DMS79 treated with DMSO at 0.1 percent for 48 hours (cell line): ENCODE measurements at places on chromosomes 3 and 15.

DNA sequence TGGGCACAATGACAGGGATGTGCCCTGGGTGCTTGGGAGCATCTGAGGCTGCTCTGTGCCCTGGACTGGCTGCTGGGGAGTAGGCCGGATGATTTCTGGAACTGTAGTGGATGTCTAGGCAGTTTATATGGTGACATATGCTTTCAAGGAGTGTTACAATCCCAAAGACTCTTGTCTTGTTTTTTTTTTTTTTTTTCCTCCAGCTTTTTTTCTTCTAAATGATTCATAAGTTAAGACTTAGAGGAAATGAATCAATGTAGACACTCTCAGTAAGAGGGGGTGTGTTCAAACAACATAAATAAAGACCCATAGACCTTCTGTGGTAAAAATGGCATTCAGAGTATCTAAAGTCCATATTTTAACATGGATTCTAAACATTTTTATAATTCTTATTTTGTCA, 706.1 kb upstream of the GOLIM4 start:
- DNase-seq: no peak

- no peak for DNase-seq
Measured at GRCh38 chr3:196726788-196727675, 12.6 kb upstream of the PAK2 start.

DNA sequence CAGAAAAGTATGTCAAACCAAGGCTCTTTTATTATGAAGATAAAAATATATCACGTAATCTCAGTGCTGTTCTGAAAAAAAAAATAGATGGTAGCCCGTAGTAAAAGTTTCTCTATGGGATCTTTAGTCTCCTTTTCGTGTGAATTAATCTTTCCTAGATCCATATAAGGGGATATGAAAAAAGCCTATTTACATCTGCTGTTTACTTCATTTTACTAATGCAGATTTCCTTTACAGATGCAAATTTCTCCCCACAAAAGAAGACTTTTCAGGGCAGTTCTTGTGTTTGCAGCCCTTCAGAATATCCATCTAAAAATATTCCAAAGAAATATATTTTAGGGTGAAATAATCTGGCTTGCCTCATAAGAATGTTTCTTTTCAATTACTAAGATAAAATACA, 1291.7 kb downstream of the ROBO1 start:
- DNase-seq: no peak

DNA sequence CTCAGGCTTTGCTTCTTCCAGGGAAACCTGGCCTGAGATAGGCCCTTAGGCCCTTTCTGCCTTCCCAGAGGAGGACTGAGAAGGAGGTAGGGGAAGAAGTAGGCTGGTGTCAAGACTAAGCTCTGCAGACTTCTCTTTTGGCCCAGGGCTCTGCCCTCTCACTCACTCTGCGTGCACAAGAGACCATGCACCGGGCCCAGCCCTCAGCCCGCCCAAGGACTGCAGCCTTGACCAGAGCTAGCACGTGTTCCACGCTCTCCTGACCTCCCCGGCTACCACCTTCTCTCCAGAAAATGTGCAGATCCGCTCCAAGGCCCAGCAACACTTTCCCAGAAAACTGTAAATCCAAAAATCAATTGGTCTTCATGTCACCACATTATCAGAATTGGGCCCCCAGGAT, 59.8 kb downstream of the SEMA5B start:
- DNase-seq: no peak

DNA sequence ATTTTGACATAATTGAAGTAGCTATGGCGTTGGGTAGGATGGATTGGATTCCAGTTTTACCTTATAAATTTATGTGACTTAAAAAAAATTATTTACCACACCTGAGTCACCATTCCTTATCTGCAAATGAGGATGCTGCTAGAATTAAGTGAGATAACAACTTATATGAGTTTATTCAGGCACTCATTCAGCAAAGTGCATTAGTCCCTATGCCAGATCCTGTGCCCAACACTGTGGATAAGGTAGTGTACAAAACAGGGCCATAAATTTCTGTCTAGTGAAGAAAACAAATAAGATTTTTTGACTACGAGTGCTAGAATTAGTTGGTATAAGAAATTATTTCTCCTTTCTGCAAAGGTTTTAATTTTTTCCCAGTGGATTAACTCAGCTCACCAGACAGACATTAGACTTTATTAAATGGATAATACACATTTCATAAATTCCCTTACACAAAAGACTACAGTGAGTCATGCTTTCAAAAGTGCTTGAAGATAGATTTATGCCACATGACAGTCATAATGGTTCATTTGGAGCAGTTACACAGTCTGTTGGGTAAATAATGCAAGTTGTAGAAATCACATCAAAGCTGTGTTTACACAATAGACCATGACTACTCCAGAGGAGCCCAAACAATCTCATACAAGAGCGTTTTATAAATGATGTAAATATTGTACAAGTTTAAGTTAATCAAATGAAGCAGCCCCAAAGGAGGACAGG, 129.9 kb upstream of the TGFBR2 start:
- no peak for DNase-seq

DNA sequence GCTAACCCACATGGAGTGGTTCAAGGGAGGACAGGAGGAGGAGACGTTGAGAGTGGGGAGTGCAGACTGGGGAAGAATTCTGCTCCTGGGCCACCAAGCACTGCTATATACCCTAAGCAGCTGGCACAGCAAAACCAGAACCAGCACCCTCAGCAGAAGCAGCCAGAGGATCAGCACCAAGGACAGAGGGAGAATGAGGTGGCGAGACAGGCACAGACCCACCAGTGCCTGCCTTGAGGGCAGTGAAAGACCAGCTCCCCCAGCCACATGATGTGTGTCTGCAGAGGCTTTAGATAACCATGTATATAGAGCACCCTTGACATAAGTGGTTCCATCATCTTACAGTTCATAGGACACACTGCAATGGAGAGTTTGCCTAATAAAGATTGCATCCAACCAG, 319.0 kb downstream of the GABRB3 start:
- DNase-seq: no peak

DNA sequence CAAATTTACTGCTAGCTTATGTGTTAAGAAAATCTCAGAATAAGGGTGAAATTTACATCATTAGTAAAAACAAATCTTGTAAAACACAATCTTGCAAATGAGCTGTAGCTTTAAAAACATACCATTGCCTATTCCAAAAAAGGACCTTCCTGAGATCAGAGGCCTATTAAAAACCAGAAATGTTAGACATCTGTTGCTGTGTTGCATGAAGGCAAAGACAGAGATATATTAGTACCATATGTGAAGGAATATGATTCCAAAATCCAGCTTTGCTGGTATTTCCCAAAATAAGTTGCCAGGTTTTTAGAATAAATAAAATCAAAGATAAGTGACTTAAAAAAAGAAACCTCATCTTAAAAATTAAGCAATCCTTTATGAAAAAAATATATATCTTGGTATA, 504.1 kb upstream of the CDIN1 start:
- DNase-seq: no peak

DNA sequence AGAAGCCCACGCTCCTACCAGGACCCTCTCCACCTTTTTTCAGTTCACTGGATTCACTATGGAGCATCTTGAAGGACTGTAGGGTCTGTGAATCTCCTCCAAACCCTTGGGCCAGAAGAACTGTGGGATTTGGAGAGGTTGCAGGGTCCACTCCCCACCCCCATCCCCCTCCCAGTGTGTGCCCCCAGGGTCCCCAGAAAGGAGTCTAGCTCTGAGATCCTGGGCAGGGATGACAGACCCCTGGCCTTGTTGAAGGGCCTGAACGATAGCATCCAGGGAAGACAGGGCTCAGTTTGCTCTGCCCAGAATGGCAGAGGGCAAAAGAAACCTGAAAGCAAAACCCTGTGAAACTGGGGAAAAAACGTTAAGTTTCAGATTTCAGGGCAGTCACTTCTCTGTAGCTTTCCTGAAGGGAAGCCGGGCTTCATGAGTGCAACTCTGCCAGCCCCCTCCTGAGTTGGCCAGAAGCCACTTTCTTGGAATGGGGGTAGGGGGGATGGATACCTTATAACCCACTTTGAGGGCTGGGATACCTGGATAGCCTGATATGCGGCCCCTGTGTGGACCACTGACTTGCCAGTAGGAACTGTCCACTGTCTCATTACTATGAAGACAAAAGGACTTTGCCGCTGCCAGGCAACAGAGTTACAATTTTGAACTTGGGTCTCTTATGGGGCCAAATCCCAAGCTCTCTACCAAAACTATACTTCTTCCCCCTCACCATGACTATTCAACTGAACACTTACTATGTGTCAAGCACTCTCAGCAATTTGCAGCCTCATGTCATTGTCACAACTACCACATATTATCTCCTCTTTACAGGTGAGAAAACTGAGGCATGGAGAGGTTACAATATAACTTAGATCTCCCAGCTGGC, 1.6 kb upstream of the CISH start:
- no peak for DNase-seq
